ENCODE measurements at places on chromosomes 5 and 9. TPM values are rescaled to one million over a fixed set of nuclear protein-coding genes. Genes with fewer than 3 reads are reported as not detected.

Gene BTNL8
- polyA plus RNA-seq: not detected

Gene ETF1
- 29.6 TPM for polyA plus RNA-seq

DNA sequence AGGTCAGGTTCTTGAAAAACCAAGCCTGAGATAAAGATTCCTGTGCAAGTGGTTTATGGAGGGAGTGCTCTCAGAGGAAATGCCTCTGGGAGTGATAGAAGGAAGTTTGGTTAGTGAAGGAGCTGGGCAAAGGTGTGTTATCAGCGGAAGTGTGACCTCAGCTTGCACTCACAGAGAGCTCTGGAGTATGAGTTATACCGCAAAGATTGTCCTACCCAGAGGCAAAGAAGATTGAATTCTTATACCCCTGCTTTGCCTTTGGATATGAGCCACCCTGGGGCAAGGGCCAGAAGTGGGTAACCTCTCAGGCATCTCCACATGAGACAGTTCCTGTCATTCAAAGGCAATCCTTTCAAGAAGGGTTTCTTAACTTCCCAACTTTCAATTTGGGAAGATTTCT lies 145.6 kb downstream of the MUSK start:
- DNase-seq: no peak

- no peak for DNase-seq
These were observed 23.8 kb downstream of the SHC3 start for GRCh38 chr9:89154651-89155336.

DNA sequence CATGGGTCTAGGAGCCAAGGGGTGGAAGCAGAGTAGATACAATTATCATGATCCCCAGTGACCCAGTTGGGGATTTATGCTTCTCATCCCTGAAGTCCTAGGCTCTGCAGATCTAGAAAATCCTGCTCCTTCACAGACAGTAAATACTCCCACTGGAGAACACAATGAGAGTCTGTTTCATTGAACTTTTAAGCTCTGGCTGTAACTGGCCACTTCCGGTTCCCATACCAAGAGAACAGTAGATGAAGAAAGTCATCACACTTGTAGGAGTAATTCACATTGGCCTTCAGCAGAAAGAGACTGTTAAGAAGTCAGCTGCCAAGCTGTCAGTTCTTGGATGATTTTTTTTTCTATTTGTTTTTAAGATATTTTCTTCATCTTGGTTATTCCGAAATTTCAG lies 597.1 kb downstream of the ACTL7B start:
- no peak for DNase-seq

- DNase-seq: peak; percentile 21
These were observed 9.1 kb upstream of the MVB12B start for GRCh38 chr9:126317513-126317912.

GRCh38 chr5:35626108-35626507 lies 8.4 kb downstream of the SPEF2 start:
- DNase-seq: no peak

DNA sequence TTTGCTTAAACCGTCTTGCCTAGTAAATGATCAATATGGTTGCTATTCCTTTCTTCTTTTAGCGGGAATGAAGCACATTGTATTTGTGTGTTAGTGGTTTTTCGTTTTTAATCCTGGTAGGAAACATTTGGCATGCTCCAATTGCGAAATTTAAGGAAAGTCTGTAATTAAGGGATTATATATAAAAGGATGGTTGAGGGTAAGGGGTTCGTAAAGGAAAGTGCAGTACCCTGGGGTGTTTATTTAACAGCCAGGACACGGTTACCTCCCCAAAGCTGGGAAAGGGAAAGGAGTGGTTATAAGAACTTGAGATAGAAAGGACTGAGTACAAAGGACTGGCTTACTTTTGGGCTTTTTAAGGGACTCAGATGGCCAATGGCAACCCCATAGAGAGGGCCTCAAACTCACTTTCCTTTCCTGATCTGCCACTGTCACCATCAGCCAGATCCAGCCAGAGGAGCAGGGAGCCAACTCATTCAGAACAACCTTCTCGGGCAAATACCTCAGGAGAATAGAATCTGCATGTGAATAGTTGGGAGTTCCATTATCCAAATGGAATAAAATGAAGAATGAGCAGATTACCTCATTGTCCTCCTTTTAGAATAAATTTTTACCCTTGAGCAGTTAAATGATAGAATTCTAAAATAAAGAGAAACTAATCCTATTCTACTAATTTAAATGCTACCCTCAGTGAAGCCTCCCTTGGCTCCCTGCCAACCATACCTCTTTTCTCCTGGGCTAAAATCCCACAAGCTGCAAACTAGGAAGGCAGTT lies 117.7 kb downstream of the SNCAIP start:
- no peak for DNase-seq

DNA sequence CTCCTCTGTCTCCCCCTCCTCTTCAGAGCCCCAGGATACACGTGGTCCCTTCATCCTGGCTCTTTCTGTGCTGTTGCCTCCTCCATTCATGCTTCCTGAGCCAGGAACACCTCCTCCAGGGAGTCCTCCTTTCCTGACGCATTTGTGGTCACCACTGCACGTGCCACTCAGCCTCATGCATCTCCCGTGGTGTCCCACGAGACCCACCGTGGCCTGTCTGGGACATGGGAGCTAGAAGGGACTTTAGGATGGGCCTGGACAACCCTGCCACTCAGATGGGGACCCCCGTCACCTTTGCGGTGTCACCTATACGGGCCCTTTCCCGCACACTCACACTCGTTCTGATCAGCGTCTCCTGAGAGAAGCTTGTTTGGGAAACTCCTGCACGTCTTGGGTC lies 6.7 kb downstream of the GLIPR2 start:
- DNase-seq: no peak

Data from naive B cell (primary cell).